Thymus (tissue), 14 donors: ENCODE measurements at places on chromosomes 16 and 17. TPM values are rescaled to one million over a fixed set of nuclear protein-coding genes. Genes with fewer than 3 reads are reported as not detected.

The KRT12 gene
- total RNA-seq, result 0.52 TPM

The SLFN12L gene
- 3.7 TPM for total RNA-seq

The HNF1B gene
- 0.05 TPM for total RNA-seq

The TP53TG3 gene
- total RNA-seq, result not detected

The ASPHD1 gene
- total RNA-seq, result 0.09 TPM

The CA4 gene
- 0.94 TPM for total RNA-seq

The FGF11 gene
- 5.8 TPM for total RNA-seq

The IL32 gene
- total RNA-seq, result 175 TPM

The TBC1D3H gene
- 0.05 TPM for total RNA-seq

The TMEM88 gene
- 1.6 TPM for total RNA-seq

The TMED6 gene
- total RNA-seq, result 0.14 TPM

The CTRB1 gene
- 0.14 TPM for total RNA-seq

The IFT20 gene
- 44.6 TPM for total RNA-seq

The FOXL1 gene
- 0.19 TPM for total RNA-seq

The PRSS33 gene
- 0.05 TPM for total RNA-seq

The SLC35G6 gene
- not detected for total RNA-seq

The ICAM2 gene
- 53.9 TPM for total RNA-seq

The SNX20 gene
- total RNA-seq, result 34.2 TPM

The SLC12A4 gene
- total RNA-seq, result 13.4 TPM

The PYY gene
- total RNA-seq, result 0.57 TPM

The PRSS27 gene
- 0.28 TPM for total RNA-seq

The DPEP2 gene
- total RNA-seq, result 5.6 TPM

The TBC1D26 gene
- 0.09 TPM for total RNA-seq

The HS3ST3B1 gene
- 5.8 TPM for total RNA-seq

The SLC5A10 gene
- 0.05 TPM for total RNA-seq

The CCL8 gene
- 1.4 TPM for total RNA-seq

The GP1BA gene
- total RNA-seq, result 0.14 TPM

The GP2 gene
- 0.09 TPM for total RNA-seq

The ABCA10 gene
- total RNA-seq, result 1.1 TPM

The PRCD gene
- 0.47 TPM for total RNA-seq

The THRA gene
- total RNA-seq, result 9.9 TPM

The CYB5D1 gene
- total RNA-seq, result 8.2 TPM

The CAPNS2 gene
- 0.19 TPM for total RNA-seq

The RCVRN gene
- total RNA-seq, result under 0.01 TPM

The ANKFN1 gene
- total RNA-seq, result 0.71 TPM

The ZG16 gene
- total RNA-seq, result 0.09 TPM

The SLC25A19 gene
- 15.4 TPM for total RNA-seq

The ATP2A1 gene
- total RNA-seq, result 0.57 TPM

The IGSF6 gene
- 10.7 TPM for total RNA-seq

The SOST gene
- total RNA-seq, result 0.14 TPM

The PERCC1 gene
- not detected for total RNA-seq

The USP10 gene
- 31.7 TPM for total RNA-seq

The CDR2L gene
- total RNA-seq, result 0.57 TPM

The ATF7IP2 gene
- total RNA-seq, result 40.0 TPM

The TMEM204 gene
- 10.3 TPM for total RNA-seq

The ZFP3 gene
- total RNA-seq, result 3.3 TPM

The CMTM2 gene
- total RNA-seq, result 0.94 TPM

The TNP2 gene
- not detected for total RNA-seq

The NHLRC4 gene
- total RNA-seq, result 5.5 TPM

The SYNGR3 gene
- 1.2 TPM for total RNA-seq

The KRTAP9-2 gene
- total RNA-seq, result not detected

The EVI2B gene
- 19.3 TPM for total RNA-seq

The TRPV3 gene
- total RNA-seq, result 0.38 TPM

The MKS1 gene
- 11.9 TPM for total RNA-seq

The YPEL3 gene
- total RNA-seq, result 32.6 TPM

The KRTAP2-2 gene
- total RNA-seq, result not detected

The SULT1A2 gene
- total RNA-seq, result 0.66 TPM

The CHST5 gene
- total RNA-seq, result not detected
